Activated CD4-positive, alpha-beta T cell treated with anti-CD3 and anti-CD28 coated beads, Interleukin-2, amount 50 U/mL, for 1 hour (primary cell): ENCODE measurements at places on chromosomes 1 and 21.
A peak's percentile ranks its signal among the peaks of the same experiment; 100 is the strongest.

- no peak for DNase-seq
Measured at GRCh38 chr1:228801068-228801467, 65.8 kb downstream of the RHOU start.

- no peak for DNase-seq
Measured at GRCh38 chr1:57512386-57512785, 88.5 kb upstream of the DAB1 start.

DNA sequence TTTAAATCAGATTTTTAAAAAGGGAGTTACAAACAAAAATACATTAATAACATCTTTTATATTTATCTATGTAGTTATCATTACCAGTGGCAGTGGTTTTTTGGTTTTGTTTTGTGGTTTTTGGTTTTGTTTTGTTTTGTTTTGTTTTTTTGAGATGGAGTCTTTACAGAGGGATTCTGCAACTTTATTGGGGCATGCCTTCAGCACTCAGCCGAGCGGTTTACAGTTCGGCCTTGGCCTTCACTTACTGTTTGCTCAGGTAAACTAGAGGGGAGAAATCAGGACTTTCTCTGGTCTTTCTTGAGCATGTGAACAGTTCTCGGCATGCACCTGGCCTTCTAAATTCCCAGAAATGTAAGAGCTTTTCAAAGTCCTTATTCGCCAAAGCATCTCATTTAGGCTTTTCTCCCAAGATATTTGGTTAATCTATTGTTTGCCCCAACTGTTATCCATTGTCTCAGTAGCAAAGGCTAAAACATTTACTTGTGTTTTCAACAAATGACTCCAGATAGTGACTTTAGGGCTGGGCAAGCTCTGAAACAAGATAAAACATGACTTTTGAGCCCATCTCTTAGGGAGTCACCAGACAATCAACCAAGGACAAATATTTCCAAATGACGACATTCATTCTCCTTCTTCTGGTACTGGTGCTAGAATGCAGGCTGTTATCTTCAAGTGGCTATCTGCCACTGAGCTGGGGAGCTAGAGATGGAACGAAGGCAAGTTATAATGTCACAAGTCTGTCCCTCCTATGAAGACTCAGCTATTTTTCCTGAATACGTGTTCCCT, 48.4 kb upstream of the ADORA3 start:
- no peak for DNase-seq

DNA sequence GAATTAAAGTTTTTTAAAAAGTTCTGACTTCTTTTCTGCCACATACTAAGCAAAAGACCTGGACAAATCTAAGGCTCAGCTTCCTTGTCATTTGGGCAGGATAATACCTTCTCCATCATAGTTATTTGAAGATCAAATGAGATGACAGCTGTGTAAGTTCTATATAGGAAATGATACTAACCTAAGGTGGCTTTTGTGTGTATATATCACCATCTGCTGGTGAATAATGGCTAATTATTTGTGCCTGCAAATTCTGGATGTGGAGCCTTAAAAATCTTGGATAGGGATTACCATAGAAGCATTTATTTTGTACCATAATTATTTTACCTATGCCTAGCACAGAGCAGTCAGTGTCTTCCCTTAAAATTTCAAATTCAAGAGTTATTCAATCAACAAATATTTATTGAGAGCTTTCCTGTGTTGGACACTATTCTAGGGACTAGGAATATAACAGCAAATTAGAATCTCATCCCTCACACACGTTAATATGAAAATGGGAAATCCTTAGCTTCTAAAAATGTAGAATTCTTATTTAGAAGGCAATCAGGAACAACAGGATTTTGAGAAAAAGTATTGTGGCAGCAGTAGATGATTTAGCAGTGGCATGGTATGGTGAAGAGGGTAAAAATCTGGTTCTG, 89.8 kb downstream of the TMEM200B start:
- DNase-seq: no peak

DNA sequence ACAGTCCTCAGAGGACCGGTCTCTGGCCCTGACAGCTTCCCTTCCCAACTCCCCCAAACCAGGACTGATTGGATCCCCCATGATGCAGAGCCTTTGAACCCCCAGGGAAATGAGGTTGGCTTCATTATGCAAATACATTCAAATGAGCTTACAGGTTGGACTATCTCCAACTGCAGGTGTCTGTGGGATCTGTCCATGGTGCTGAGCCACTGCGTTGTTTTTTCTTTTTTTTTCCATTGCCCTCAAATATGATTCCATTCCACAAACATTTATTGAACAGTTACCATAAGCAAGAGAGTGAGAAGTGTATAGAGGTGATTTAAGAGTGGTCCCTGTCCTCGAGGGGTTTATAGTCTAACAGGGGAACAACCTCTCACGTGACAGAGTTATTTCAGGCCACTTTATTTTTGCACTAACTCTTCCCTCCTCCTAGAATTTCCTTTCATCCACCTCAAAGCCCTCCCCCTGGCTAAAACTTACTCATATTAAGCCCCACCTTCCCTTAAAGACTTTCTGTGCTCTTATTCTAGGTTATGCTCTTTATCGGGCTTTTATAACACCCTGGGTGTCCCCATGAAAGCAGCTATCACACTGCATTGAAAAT, 21.9 kb downstream of the DLGAP3 start:
- no peak for DNase-seq

GRCh38 chr21:40516335-40516734, 330.6 kb downstream of the DSCAM start:
- DNase-seq: no peak

DNA sequence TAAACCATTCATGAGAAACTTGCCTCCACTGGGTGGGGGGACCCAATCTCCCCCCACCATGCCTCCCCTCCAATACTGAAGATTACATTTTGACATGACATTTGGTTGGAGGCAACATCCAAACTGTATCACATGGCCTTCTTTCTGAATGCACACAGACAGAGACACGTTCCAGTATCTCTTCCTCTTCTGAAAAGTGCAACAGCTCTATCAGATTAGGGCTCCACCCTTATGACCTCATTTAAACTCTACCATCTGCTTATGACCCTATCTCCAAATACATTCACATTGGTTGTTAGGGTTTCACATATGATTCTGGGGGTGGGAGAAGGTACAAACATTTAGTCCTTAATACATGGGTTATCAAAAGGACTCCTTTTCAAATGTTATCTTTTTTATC, 481.8 kb upstream of the NFIA start:
- DNase-seq: no peak

- no peak for DNase-seq
Measured at GRCh38 chr1:73517603-73518191, 680.3 kb downstream of the LRRIQ3 start.

DNA sequence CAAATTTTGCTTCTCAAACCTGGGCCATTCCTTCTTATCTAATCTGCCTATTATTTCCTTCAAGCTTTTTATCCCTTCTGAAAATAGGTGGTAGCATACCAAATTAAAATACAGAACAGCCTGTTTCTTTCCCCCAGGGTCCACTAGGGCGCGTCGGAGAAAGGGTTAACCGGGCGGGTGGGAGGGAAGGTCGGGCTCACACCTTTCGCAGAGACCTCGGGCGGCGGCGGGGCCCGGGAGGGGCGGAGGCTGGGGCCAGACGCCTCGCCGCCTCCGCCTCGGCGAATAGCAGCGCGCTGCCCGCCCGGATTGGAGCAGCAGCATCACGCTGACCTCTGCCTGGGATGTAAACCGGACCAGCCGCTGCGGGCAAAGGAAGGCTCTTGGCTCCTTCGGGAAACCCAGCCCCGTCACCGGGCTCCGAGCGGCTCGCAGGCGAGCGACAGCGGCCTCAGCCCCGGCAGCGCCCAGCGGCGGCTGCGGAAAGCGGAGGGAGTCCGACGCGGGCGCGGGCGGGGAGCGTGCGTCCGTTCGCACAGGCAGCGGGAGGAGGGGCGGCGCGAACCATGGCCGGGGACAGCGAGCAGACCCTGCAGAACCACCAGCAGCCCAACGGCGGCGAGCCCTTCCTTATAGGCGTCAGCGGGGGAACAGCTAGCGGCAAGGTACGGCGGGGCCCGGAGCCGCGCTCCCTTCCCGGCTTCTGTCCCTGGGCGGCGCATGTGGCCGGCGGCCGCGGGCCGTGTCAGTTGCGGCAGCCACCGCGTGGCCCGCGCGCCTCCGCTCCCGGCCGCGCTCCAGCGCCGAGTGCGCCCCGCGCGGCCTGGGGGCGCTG, at the start of gene UCK2:
TSS of gene UCK2 (plus strand) at position 347 of the 835 bp plus-strand sequence. CDS start at position 567, 220 bp downstream.
- peak; percentile 38 for DNase-seq

- no peak for DNase-seq
Measured at GRCh38 chr1:87506147-87506546, 177.5 kb downstream of the LMO4 start.

- no peak for DNase-seq
Measured at GRCh38 chr1:118989878-118990378, 1.8 kb upstream of the TBX15 start.

GRCh38 chr1:77395051-77395450, 113.2 kb downstream of the AK5 start:
- no peak for DNase-seq

- DNase-seq: no peak
Measured at GRCh38 chr1:37108596-37109188, 74.4 kb upstream of the GRIK3 start.

- DNase-seq: no peak
Measured at GRCh38 chr1:202576816-202577215, 133.4 kb downstream of the SYT2 start.

DNA sequence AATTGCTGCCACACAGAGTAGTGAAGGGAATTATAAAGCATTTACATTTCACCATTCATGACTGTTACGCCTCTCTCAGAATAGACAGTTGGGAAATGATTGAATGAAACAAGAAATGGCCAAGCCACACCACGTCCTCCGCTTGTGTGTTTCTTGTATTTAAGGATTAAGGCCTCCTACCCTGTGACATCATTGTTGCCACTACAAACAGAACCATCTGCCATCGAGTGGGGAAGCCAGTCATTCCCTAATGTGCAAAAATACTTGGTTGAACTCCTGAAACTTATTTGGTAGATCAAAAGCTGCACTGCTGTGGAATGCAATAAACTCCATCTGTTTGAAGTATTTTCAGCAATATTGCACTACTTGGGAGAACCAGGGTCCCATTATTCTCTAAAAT, 99.0 kb upstream of the C1orf105 start:
- DNase-seq: no peak

DNA sequence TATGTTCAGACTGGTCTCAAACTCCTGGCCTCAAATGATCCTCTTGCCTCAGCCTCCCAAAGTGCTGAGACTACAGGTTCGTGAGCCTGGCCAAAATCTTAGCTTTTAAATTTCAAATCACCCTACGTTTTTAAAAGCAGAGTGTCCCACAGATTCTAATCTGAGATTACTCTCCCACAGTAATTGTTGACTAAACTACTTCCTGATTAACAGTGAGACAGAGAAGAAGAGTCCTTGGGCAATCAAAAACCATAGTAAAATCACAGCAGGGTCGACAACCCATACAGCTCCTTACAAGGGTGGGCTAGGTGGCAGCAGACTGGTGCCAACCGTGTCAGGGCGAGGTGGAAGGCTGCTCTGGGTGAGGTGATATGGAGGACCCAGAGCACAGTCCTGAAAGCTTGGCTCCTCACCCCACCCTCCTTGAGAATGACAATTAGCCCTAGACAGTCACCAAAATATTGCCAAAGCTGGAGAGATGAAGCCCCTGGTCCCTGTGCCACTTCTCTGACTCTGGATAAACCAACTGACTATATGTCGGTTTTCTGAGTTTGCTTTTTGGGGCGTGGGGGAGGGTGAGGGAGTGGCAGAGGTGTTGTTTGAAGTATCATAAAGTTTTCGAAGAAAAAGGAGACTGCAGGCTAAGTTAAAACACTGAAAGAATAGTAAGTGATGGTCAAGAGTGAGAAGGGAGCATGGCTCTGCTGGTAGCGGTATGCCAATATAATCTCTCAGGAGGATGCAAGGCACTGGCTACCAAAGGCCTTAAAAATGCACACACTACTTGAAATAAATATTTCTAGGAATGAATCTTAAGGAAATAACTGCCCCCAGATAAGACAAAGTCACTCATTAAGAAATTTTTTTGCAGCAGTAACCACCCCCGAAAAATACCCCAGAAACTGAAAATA, 86.8 kb downstream of the SLC45A1 start:
- no peak for DNase-seq

DNA sequence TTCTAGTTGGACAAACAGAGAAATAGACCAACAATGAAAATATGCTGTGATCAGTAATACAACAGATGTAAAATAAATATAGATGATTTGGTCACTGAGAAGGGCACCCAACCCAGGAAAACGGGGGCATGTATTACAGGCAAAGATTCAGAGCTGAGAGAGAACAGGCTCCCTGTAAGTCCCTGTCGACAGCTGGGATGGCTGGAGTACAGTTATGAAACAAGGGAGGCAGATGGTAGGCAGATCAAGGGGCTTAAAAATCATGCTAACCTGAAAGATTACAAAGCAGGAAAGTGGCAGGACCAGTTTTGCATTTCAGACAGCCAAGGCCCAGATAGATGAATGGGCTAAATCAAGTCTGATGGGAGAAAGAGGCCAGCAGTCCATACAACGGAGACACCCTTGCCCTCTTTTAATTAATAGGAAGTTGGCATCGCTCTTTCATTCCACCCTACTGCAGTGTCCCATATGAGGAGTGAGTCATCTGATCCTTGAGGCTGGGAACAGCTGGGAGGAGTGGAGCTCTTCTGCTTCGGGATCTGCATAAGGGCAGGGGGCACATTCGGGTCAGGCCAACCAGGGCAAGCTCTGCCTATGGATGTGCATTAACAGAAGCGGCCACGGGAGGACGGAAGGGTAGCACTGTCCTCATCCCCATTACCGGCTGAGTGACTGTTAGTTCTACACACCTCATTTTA, 171.1 kb downstream of the DAB1 start:
- no peak for DNase-seq

DNA sequence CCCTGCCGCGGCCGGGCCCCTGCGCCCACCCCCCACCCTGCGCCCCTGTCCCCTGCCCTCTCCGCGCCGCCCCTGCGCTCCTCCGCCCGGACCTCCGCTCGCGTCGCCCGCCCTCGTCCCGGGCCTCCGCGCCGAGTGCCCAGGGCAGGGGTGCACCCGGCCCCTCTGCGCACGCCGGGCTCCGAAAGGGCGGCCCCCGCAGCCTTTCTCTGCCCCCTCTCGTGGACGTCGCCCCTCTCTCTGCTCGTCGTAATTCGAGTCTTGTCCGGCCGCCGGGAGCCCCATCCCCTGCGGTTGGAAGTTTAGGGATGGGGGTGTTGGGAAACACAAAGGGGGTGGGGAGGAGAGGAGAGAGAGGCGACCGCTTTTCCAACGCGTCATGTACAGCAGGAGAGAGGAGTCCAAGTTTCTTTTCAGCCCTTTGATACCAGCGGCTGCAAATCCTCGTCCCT, 407 bp downstream of the GALNT2 start:
- DNase-seq: peak; percentile 5

DNA sequence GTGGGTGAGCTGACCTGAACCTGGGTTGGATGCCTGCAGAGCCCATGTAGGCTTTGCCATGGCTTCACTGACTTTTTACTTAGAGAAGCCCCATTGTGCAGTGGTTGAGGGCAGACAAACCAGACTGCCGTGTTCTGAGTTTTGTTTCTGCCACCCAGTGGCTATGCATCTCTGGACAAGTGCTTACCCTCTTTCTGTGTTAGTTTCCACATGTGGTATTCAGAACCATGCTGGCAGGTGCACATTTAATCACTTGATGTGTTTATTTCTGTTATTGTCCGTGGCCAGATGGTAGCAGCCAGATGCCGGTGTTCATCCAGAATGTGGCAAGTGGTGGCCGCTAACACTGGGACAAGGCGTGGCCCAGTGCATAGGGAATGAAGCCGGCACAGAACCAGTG, 10.3 kb upstream of the PTPN7 start:
- DNase-seq: no peak

- DNase-seq: no peak
Measured at GRCh38 chr21:25752416-25752815, 17.6 kb downstream of the GABPA start.
